A172 (cell line): ENCODE measurements at places on chromosomes 1 and 21. TPM values are rescaled to one million over a fixed set of nuclear protein-coding genes. Genes with fewer than 3 reads are reported as not detected.

DNA sequence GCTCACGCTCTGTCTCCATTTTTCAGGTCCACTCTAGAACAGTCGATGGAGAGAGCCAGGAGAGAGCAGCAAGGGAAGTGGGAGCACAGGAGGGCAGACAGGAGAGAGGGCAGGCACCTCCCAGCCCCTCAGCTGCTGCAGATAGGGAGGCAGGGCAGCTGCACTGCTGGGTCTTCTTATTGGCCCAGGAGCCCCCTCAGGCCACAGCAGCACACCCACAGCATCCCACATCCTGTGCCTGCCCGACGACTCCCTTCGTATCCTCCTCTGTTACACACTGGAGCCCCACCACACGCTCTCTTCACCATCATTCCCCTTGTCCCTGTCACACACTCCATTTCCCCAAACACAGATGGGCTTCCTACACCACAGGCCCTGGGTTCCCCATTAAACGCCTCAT, 13.7 kb upstream of the ARTN start:
- DNase-seq, result no peak

The RNU1-1 gene
- under 0.01 and 255 TPM in 2 replicates for total RNA-seq

DNA sequence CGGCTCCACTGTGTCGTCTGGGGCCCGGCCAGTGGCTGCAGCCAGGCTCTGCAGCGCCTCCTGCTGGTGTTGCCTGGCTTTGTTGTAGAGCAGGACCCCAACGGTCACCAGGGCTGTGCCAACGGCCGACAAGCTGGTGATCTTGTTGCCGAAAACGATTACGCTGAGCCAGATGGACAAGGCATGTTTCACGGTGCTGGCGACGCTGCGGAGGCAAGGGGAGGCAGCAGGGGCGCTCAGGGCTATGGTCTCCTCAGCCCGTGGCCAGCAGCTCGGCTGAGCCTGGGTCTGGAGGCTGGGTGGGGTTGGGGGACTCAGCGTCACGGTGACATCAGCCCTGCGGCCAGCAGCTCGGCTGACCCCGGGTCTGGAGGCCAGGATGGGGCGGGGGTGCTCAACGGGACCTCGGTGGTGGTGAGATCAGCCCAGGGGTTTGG, 7.0 kb upstream of the CDK11B start:
- DNase-seq, result no peak

DNA sequence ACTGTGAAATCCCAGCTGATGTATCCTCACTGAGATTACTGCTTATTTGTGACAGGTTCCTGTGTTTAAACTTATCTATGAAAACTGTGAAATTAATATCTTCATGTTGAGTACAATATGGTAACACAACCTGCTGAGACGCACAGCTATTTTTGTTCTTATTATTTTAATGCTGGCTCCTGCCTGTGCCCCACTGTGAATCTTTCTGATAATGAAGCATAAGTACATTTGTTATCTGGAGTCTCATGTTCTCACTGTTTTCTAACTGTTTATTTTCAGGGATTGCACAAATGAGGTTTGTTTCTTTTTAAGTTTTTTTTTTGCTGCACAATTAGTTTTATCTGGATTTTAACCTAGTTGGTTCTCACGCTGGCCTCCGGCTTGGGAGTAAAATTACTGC, 39.9 kb upstream of the IFNAR2 start:
- DNase-seq, result no peak

GRCh38 chr21:43967981-43968380, 44.1 kb upstream of the TRAPPC10 start:
- no peak for DNase-seq

- DNase-seq, result no peak
These were observed 1.6 kb downstream of the CA14 start for GRCh38 chr1:150259217-150259616.

DNA sequence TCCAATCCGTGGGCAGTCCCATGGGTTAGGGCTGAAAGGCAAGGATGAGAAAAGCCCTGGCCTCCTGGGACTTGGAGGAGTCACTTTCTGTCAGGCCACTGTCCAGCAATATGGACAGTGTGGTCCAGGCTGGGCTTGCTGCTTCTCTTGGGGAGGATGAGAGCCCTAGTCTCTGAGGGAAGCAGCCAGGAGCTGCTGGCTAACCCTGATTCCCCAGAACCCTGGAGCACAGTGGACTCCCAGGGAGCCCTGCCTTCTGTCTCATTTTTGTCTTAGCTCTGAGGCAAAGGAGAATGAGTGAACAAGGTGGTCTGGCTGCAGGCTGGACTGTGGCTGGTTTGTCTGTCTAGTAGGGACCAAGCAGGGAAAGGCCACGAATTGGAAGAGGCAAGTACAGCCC, 23.8 kb upstream of the EDN2 start:
- DNase-seq, result no peak

- no peak for DNase-seq
These were observed 216.4 kb downstream of the FMN2 start for GRCh38 chr1:240308096-240308495.

The CHODL gene
- total RNA-seq, result 0.12 TPM in 1 of 2 replicates, not detected in the other

The ELF3 gene
- 8.9 and 39.4 TPM in 2 replicates for total RNA-seq

DNA sequence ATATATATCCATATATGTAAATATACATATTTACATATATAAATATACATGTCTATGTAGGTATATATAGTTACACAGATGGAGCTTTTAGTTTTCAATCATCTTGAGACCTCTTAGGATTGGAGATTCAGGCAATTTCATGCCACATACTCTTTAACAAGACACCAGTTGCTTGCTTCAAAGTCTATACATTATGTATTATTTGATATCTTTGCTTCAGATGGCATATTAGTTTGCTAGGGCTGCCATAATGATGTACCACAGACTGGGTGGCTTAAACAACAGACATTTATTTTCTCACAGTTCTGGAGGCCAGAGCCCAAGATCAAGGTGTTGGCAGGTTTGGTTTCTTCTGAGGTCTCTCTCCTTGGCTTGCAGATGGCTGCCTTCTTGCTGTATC, 14.1 kb upstream of the C1orf87 start:
- DNase-seq, result no peak
